Epithelial cell of proximal tubule (primary cell): ENCODE measurements at places on chromosomes 4 and X. TPM values are rescaled to one million over a fixed set of nuclear protein-coding genes. Genes with fewer than 3 reads are reported as not detected.

DNA sequence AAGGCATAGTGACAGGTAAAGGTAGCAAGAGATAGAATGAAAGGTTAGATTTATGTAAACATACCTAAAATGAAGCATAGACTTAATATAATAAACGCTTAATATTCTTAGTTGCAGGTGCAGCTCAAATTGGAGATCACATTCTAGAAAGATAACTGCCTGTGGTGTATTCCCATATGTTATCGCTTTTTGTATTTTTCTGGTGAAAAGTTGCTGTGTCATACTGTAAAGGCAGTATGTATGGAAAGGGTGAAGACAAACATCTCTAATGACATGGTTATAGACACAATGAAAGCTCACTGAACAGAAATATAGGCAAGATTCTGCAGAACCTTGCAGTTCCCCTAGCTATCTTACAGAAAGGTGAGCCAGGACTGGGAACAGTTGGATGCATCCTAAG lies 240.3 kb downstream of the DCLK2 start:
- DNase-seq: no peak

- no peak for DNase-seq
Measured at GRCh38 chr4:172124656-172125308, 311.6 kb downstream of the GALNTL6 start.

GRCh38 chr4:124209211-124209610 lies 503.3 kb downstream of the ANKRD50 start:
- DNase-seq: no peak

DNA sequence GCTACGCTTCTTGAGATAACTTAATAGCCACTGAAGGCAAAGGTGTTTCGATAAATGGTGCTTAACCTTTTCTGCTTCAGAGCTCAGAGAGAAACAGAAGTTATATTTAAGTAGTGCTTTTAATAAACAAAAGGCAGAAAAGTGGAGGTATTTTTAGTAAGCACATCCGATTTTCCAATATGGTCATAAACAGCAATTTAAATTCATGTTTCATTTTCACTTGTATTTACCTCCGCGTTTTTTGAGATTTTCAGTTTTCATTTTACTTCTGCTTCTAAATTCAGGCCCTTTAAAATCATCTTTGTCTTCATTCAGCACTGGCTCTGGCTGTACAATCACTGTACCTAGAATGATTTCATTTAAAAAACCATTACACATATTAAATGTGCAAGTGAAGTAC lies 92.4 kb downstream of the ATRX start:
- DNase-seq: no peak

Gene RS1
- not detected in 2 replicates for total RNA-seq
